Left lung (tissue), 14 donors: ENCODE measurements at places on chromosomes 7 and 10. TPM values are rescaled to one million over a fixed set of nuclear protein-coding genes. Genes with fewer than 3 reads are reported as not detected.

DGKI gene
- 1.4 TPM for total RNA-seq

STK31 gene
- 1.3 TPM for total RNA-seq

CUEDC2 gene
- total RNA-seq = 48.2 TPM

DNA sequence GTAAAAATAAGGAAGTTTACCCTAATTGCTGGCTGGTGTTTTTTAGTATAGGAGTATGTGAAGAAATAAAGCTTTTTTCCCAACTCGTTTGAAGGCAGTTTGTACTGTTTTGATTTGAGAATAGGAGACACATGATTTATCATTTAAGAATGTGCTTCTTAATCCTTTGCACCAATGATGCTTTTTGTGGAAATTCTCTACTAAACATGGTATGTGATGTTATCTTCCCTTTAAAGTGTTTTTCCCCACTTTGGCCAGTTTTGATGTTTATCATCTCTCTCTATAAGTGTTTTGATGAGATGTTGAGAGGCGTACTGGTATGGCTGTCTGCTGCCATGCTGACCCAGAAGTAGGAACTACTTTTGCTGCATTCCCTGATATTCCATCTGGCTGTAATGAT, 85.1 kb downstream of the SUGCT start:
- no peak overlapping the region for H3K27ac ChIP-seq

- H3K27me3 ChIP-seq = no peaks in the 10 kb centered on the region
- H3K36me3 ChIP-seq = no peaks in the 10 kb centered on the region
- no peak overlapping the region for H3K4me3 ChIP-seq
- H3K4me1 ChIP-seq = peaks cover 32% of the 10 kb centered on the region
- H3K27ac ChIP-seq = peak overlapping the region; percentile 71
Measured at GRCh38 chr7:80941208-80941758, 22.4 kb upstream of the SEMA3C start.

- H3K4me1 ChIP-seq = no peaks in the 10 kb centered on the region
- H3K4me3 ChIP-seq = no peak overlapping the region
- no peaks in the 10 kb centered on the region for H3K27me3 ChIP-seq
- no peak overlapping the region for H3K27ac ChIP-seq
Measured at GRCh38 chr10:44411251-44411650, 26.4 kb upstream of the CXCL12 start.

GRCh38 chr7:124635416-124635815, 130.2 kb downstream of the GPR37 start:
- no peaks in the 10 kb centered on the region for H3K36me3 ChIP-seq
- DNase-seq = no peak
- H3K27ac ChIP-seq = no peak overlapping the region
- no peaks in the 10 kb centered on the region for H3K27me3 ChIP-seq
- no peak overlapping the region for H3K4me3 ChIP-seq

DNA sequence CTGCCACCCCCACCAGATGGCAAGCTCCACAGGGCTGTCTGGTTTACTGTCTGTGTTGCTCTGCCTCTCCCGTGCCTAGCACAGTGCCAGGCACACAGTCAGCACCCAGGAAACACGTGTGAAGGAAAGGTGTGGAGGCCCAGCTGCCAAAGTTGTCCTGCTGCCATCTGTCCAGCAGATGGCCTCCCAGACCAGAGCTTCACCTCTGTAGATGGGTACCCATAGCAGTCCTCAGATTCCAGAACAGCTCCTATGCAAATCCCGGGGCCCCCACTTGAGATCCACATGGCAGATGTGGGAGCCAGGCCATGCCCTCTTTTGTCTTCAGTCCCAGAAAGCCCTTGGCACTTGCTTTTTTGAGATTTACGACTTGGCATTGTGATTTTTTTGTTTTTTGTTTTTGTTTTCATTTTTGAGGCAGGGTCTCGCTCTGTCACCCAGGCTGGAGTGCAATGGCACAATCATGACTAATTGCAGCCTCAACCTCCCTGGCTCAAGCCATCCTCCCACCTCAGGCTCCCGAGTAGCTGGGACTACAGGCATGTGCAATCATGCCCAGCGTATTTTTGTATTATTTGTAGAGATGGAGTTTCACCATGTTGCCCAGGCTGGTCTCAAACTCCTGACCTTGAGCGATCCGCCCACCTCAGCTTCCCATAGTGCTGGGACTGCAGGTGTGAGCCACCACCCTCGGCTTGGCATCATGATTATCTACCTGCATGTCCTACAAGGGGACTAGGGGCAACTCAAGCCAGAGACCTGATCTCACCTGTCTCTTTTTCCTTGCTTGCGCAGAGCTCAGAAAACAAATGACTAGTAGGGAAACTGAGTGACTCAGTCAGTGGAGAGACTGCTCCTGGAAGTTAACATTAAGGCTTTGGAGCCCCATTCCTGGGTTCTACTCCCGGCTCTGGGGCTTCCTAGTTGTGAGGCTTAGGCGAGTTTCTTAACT, 16.9 kb upstream of the PALD1 start:
- no peaks in the 10 kb centered on the region for H3K36me3 ChIP-seq

DNA sequence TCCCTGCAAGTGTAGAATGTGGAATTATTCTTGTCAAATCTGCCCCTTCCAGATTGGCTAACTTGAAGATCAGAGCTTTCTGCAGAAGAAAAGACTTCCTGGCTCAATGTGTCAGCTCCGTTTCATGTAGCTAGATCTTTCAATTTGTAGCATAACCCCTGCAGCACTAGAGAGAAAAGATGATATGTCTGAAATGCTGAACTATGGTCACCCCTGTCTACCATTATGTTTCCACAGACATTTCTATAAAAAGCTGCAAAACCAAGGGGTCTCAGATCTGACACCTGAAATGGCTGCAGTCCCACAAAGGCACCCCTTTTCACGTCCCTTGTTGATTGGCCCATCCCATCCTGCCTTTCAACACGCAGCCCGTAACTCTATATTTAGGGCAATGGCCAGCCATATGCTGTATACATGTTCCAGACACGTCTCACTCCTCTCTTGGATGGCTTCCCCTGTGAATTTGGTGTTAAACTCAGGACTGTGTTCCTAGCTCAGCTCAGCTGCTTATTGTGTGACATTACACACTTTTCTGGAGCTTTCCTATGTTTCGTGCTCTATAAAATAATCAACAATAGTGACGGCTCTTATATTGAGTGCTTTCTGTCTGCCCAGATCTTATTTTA, 648.6 kb upstream of the CELF2 start:
- no peak overlapping the region for H3K27ac ChIP-seq
- no peaks in the 10 kb centered on the region for H3K27me3 ChIP-seq
- H3K4me3 ChIP-seq = no peak overlapping the region
- no peaks in the 10 kb centered on the region for H3K36me3 ChIP-seq
- H3K4me1 ChIP-seq = no peaks in the 10 kb centered on the region

- DNase-seq = no peak
- no peaks in the 10 kb centered on the region for H3K4me1 ChIP-seq
- no peaks in the 10 kb centered on the region for H3K36me3 ChIP-seq
- H3K27me3 ChIP-seq = no peaks in the 10 kb centered on the region
Measured at GRCh38 chr10:85847085-85847484, 519.5 kb downstream of the GRID1 start.

- no peaks in the 10 kb centered on the region for H3K36me3 ChIP-seq
- peaks cover 42% of the 10 kb centered on the region for H3K4me1 ChIP-seq
- H3K27ac ChIP-seq = peak overlapping the region; percentile 74
- H3K27me3 ChIP-seq = no peaks in the 10 kb centered on the region
- peak; percentile 68 for DNase-seq
Measured at GRCh38 chr10:89086801-89087521, 96.4 kb downstream of the FAS start.
